Kidney (tissue), 22 donors: ENCODE measurements at places on chromosomes 5 and 9.

- no peak for DNase-seq
These were observed 27.5 kb downstream of the ZNF474 start for GRCh38 chr5:122156724-122157325.

GRCh38 chr9:36276781-36277181 lies 18.5 kb upstream of the GNE start:
- peak; percentile 75 for DNase-seq

- peak; percentile 61 for DNase-seq
These were observed at the start of gene HTR4 for GRCh38 chr5:148653836-148654781. HTR4 (minus strand) TSS chr5:148654527; CDS start chr5:148637014, 17,513 bp downstream.

DNA sequence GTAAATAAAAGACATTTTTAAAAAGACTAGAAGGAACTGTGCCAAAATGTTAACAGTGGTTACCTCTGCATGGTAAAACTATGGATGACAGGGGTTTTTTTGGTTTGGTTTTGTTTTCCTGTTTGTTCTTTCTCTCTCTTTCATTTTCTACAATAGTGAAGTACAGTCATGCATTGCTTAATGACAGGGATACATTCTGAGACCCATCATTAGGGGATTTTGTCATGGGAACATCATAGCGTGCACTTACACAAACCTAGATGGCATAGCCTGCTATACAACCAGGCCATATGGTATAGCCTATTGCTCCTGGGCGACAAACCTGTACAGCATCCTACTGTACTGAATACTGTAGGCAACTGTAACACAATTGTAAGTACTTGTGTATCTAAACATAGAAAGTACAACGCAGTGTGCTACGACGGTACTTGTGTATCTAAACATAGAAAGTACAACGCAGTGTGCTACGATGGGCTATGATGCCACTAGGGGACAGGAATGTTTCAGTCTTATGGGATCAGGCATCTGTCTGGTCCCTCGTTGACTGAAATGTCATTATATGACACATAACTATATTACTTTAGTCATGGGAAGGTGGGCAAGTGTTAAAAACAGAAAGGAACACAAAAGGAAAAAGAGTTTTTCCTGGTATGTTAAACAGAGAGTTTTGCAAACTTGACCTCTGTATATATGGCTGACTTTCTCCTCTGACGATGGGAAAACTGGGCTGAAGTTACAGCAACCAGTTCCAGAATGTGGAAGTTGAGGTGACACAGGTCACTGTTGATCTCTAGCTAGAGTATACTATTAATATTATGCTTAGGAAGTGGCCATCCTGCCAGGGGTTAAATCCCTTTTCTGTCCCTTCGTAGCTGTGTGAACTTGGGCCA lies 7.4 kb upstream of the ADAM19 start:
- DNase-seq: no peak

DNA sequence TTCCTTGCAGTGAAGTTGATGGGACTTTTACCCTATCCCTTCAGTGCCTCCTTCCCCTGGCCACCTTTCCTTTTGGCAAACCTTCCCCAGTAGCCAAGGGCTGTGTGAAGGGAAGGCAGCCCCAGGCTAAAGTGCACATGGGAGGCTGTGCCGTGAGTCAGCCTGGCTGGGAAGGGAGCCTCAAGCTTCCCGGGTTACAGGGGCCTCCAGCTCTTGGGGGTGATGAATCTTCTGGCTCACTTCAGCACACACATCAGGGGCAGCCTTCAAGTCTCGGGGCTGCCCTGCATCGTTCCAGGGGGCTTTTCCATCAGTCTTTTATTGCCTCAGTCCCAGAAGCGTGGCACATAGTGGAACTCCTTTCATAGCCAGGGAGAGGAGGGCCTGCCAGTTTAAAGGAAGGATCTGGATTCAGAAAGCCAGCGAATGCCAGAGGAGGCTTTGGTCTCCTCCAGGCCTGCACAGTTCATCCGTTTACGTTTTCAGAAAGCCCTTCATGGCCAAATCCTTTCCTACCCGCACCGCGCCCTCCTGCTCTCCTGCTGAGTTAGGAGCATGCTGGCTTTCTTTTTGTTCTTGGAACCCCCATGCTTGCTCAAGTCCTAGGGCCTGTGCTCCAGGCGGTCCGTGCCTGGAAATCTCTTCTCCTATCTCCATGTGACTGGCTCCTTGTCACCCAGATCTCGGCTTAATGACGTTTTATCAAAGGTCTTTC lies 134.8 kb upstream of the KLF4 start:
- DNase-seq: no peak

DNA sequence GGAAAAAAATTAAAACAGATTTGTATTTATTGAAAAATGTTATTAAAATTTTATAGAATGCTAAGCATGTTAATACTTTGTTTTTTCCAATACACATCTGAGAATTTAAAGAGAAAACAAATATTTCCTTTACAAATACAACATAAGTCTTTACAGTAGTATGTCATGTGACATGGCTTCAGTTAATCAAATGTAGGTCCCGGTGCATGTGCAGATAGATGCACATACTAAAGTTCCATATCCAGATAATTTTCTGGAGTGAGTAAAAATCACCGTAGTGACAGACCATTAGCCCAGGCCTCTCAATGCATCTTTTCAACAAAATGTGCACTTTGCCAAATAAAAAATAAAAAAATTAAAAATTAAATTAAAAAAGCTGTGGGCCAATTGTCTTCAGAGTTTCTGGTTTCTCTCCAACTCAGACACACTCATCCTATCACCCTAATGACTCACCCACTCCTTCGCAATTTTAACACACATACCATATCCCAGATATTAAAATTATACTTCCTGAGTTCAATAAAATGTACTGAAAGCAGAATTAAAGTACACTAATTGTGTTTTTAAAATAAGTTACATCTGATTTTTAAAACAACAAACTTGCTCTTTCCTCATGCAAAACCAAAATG lies 508.1 kb downstream of the NR2F1-AS1 start:
- no peak for DNase-seq

DNA sequence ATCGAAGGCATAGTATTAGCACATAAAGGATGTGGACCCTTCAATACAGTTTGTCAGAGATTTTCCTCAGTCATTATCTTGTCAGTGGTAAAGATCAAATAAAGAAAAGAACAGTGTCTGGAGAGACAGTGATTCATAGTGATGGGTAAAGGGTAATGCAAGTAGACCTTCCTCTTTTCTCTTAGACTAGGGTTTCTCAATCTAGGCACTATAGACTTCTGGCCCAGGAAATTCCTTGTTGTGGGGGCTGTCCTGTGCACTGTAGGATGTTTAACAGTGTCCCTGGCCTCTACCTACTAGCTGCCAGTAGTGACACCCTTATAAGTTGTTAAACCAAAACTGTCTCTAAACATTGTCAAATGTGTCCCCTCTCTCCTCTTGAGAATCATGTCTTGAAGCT lies 6.9 kb downstream of the CAMK4 start:
- DNase-seq: no peak

DNA sequence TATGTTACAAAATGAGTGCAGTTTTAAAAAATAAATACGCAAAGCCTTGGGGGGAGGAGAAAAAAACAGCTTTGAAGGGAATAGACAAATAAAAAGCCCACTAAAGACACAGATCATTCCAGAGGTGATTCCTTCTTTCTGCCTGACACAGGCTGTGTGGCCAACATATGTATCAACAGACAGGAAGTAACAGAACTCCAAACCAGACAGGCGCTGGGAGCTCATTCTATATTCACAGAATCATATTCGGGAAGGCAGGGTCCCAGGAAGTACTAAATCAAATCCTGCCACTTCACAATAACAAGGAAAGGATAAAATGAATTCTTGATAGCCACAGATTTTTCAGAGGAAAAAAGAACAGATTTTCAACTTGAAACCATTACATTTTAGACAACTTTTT lies 62.1 kb downstream of the SEMA5A start:
- DNase-seq: no peak

DNA sequence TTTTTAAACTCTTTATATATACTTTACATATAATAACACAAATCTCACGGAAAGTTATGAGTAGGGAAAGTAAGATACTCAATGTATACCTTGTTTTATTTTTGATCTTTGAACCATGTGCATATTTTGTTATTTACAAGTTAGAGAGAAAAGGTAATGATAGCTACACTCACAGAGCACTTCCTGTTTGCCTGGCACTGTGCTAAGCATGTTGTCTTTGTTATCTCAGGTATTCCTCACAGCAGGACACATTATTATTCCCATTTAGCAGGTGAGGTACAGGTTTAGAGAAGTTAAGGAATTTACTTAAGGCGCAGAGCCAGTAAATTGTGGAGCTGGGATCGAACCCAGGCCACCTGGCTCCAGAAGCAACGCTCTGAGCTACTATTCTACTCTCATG lies 3.0 kb downstream of the C9 start:
- no peak for DNase-seq

DNA sequence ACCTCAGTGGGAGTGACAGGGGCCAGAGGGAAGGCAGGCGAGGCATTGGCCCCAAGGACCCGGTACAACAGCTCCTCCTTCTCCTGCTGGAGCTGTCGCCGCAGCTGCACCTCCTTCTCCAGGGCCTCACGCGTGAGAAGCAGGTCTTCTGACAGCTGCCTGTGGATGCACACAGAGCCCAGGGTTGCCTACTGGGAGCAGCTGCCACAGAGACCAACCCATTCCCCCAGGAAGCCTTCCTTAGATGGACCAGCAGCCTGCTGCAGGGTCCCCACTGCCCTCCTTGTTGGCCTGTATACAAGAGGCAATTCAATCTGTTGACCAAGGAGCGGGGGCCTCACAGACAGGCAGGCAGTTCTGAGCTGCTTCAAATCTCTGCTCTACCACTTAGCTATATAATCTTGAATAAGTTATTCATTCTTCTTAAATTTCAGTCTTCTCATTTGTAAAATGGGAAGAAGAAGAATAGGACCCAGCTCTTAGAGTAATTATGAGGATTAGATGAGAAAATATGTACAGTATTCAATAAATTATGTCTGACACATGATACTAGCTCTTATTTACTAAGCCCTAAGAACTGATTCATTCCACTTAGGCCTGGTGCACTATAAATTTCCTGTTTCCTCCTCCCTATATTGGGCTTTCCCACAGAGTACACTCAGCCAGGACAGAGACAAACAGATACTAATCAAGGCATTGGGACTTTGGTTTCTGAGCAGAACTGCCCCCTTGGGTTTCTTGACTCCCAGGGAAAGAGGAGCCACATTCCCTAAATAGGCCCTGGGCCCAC lies 26.1 kb upstream of the ANXA6 start:
- DNase-seq: no peak

DNA sequence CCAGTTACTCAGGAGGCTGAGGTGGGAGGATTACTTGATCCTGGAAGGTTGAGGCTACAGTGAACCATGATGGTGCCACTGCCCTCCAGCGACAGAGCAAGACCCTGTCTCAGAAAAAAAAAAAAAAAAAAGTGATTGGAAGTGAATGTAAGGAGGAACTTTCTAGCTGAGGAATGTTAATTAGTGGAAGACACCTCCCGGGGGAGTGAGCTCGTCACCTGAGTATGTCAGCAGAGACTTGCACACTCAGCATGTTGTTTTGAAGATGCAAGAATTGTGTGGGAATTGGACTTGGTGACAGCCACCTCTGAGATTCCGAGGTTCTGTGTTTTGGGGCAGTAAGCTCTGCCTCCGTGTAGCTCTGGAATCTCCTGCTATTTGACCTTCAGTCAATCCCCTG lies 3.6 kb downstream of the SYNPO start:
- DNase-seq: no peak

- DNase-seq: no peak
These were observed 61.6 kb downstream of the YTHDC2 start for GRCh38 chr5:113575074-113575473.

DNA sequence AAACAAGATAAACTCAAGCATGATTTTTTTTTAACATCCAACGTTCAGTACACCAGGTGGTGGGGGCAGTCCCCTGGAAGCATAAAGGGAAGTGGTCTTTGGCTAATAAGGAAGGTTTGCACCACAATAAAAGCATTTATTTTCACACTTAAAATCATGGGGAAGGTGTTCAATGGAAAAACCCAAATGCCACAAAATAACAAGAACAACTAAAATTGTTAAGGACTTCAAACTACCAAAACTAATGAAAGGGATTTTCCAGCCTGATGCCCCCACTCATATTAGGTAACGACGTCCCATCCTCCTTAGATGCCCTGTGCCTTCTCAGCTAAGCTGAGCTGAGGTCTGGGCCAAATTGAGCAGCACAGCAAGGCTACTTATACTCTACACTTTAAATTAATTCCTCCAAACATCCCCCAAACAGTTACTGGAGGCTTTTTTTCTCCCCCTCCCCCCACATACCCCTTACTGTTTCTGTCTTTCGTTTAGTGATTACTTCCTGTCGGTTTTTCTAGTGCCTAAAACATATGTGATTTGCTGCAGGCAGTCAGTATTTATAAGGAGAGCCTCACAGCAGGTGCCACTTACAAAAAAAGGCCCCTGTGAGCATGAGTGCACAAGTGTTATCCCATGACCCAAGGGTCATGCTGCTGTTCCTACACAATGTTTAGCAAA lies 259.7 kb upstream of the ZNF608 start:
- DNase-seq: peak; percentile 34

- DNase-seq: no peak
These were observed 24.4 kb downstream of the ADRB2 start for GRCh38 chr5:148850836-148851235.

- peak; percentile 87 for DNase-seq
These were observed 24.3 kb upstream of the PTGES start for GRCh38 chr9:129776938-129777768.

GRCh38 chr5:144547098-144547499 lies 376.4 kb downstream of the KCTD16 start:
- no peak for DNase-seq

DNA sequence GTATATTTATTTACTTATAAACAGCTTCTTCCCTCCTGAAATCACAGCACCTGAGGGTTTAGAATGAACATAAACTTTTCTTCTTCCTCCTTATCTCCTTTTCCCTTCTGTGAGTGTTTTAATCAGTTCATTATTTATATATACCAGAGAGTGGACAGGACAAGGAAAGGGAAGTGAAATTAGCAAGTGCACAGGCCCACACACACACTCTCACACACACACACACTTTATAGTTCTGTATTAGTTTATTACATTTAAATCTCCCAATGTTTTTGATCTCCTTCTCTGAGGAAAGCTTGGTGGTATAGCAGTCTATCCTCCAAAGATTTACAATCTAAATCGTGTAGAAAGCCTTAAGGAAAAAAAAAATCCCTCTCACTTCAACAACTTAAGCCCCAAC lies 353.5 kb downstream of the NDUFS4 start:
- DNase-seq: no peak

DNA sequence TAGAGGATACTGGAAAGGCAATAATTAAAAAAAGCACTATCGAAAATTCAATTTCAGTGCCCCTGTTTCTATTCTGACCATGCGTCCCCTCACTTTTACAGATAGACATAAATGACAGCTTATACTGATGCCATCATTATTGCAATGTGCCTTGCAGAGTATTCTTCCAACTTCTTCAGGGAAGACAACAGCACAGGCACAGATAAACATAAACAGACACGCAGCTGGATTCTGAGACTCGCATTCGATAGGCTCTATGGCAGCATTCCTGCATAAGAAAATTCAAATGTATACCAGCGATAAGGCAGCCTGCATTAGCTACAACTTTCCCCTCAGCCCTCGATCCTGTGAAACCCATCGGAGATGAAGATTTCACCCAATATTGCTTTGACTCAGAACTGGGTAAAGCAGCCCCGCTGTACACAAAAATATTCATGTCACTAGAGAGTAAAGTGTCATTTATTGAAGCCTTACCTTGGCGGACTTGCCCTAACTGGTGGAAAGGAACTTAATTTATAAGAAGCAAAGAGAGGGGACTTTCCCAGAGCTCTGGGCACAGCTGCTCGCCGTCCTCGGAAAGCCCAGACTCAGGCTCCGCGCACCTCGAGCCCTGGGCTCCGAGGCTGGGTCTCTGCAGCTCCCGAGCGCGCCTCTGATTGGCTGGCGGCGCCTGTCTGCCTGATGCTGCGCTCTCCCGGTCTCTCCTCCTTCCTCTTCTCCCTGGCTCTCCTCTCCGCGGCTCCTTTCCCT lies at the start of gene CDH18:
Gene CDH18, minus strand, starts transcription at position 589 of the 750 bp plus-strand sequence. CDS start 149,214 bp downstream, outside the sequence.
- peak; percentile 55 for DNase-seq

- DNase-seq: no peak
These were observed 201.9 kb upstream of the ANKRD55 start for GRCh38 chr5:56434986-56435385.
